ENCODE measurements at places on chromosomes 16 and 17. TPM values are rescaled to one million over a fixed set of nuclear protein-coding genes. Genes with fewer than 3 reads are reported as not detected.
A peak's percentile ranks its signal among the peaks of the same experiment; 100 is the strongest.

The DEXI gene
- 62.3 TPM for total RNA-seq

The SLC12A3 gene
- total RNA-seq: not detected

The CCL2 gene
- 75.8 TPM for total RNA-seq

The NPIPB9 gene
- total RNA-seq: 1.4 TPM

The KRT20 gene
- total RNA-seq: not detected

The ZNF652 gene
- total RNA-seq: 12.1 TPM

The CHD3 gene
- 58.0 TPM for total RNA-seq

GRCh38 chr17:47695429-47696376 lies 1.7 kb downstream of the TBKBP1 start:
- peak; percentile 26 for DNase-seq

DNA sequence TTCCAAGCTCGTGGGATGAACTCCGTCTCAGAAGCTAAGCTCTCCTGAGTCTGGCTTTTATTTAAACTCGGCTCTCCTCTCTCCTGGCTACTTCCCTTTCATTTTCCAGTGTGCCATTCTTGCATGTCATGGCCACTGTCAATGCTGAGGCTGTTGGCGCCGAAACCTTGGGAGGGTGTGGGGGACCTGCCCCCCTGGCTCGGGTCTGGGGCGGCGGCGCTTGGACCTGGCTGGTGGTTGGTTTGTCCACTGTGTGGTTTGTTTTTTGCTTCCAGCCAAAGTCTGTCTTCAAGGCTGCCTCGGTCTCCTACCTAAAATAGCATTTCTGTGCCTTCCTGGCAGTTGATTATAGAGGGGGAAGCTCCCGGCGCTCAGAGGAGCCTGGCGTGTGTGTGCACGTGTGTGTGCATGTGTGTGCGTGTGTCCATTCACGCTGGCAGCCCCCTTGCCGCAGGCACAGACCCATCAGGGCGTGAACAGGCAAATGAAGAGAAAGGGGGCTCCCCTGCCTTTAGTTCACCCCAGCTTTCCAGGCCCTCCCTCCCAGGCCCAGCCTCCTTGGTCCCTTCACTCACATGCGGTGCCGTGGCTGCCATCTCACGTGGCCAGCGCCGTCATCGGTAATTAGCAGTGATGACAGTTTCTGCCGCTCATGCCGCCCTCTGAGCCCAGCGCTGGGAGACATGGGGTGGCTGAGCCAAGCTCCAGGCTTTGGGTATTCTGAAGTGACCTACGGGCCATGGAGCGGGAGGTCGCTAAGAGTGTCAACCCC lies 179.9 kb downstream of the SEC14L1 start:
- no peak for DNase-seq

DNA sequence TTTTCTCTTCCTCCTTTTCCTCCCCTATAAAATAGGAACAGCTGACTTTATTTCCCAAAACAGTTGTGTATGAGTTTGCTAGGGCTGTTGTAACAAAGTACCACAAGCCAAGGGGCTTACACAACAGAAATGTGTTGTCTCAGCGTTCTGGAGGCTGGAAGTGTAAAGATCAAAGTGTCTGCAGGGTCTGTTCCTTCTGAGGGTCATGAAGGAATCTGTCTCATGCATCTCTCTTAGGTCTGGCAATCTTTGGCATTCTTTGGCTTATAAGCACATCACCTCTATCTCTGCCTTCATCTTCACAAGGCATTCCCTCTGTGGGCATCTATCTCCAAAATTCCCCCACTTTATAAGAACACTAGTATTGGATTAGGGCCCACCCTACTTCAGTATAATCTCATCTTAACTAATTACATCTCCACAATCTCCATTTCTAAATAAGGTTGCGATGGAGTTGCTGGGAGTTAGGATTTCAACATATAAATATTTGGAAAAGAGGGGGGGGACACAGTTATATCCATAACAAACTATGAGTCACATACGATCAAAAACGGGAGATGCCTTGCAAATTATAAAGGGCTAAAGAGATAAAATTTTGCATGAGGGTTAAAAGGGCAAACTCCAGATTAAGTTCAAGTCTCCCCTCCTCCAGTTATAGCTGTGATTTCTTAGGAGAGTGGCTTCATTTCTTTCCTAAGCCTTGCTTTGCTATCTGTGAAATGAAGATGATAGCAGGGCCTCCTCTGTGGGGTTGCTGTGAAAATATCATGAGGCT lies 109.7 kb downstream of the VAT1L start:
- DNase-seq: no peak

- no peak for DNase-seq
Measured at GRCh38 chr17:62975206-62975605, 9.2 kb downstream of the TANC2 start.

- DNase-seq: no peak
Measured at GRCh38 chr17:72613396-72613795, 479.1 kb downstream of the SLC39A11 start.

DNA sequence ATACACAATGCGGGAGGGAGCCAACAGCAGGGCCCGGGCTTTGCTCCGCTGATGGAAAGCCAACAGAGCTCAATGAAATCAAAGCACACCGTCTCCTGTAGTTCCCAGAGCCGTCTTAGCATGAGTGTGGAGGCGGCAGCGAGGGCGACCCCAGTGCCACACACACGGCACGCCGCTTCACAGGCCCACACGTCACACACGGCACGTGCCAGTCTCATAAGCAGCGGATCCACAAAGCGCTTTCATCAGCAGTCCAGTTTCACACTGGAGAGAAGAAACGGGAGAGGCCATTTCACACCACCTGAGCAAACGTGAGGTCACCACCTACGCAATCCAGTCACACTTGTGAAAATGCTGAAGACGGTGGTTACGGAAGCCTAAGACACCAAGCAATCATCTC lies 34.8 kb downstream of the CYB5D2 start:
- no peak for DNase-seq

DNA sequence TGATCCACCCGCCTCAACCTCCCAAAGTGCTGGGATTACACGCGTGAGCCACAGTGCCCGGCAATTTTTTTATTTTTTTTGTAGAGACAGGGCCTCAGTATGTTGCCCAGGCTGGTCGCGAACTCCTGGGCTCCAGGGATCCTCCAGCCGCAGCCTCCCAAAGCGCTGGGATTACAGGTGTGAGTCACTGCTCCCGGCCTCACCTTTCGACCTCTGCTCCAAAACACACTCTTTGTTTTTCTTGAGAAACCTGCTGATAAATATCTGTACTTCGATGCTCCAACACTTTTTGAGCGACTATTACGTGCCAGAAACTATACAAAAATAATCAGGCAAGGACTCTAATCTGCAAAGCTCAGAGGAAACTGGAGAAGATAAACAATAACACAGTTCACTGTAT lies 1.0 kb downstream of the MED1 start:
- no peak for DNase-seq

GRCh38 chr17:83194761-83195329 lies 115.4 kb downstream of the METRNL start:
- DNase-seq: no peak

DNA sequence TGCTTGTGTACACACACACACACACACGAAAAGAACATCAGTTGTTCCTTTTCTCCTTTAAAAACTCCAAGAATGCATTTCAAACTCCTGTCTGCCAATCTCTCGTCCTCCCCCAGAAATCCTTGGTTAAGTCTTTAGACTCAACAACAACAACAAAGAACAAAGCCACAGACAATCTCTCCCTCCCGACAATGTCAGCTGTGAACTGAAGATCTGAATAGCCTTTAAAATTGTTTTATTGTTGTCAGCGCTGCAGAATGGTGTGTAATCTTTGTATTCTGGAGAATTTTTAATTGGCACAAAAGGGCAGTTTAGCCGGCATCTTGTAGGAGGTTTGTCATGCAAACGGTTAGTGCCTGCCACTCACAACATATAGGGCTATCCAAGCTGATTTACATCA lies 219.5 kb downstream of the MSI2 start:
- DNase-seq: no peak
